ENCODE measurements at places on chromosomes 1 and 21. TPM values are rescaled to one million over a fixed set of nuclear protein-coding genes. Genes with fewer than 3 reads are reported as not detected.
A peak's percentile ranks its signal among the peaks of the same experiment; 100 is the strongest.

- H3K4me3 ChIP-seq = no peak overlapping the region
- no peaks in the 10 kb centered on the region for H3K27me3 ChIP-seq
- peaks cover 5% of the 10 kb centered on the region for H3K36me3 ChIP-seq
- peak; percentile 84 for DNase-seq
Measured at GRCh38 chr1:64864018-64864940, 102.1 kb downstream of the JAK1 start.

- H3K4me3 ChIP-seq = no peak overlapping the region
- H3K27ac ChIP-seq = no peak overlapping the region
- DNase-seq = no peak
- peaks cover 4% of the 10 kb centered on the region for H3K4me1 ChIP-seq
Measured at GRCh38 chr1:197973206-197973605, 56.0 kb downstream of the LHX9 start.

GRCh38 chr21:26800970-26801431 lies 44.2 kb downstream of the ADAMTS1 start:
- H3K36me3 ChIP-seq = no peaks in the 10 kb centered on the region
- H3K4me1 ChIP-seq = peaks cover 23% of the 10 kb centered on the region
- DNase-seq = no peak
- H3K27me3 ChIP-seq = no peaks in the 10 kb centered on the region

DNA sequence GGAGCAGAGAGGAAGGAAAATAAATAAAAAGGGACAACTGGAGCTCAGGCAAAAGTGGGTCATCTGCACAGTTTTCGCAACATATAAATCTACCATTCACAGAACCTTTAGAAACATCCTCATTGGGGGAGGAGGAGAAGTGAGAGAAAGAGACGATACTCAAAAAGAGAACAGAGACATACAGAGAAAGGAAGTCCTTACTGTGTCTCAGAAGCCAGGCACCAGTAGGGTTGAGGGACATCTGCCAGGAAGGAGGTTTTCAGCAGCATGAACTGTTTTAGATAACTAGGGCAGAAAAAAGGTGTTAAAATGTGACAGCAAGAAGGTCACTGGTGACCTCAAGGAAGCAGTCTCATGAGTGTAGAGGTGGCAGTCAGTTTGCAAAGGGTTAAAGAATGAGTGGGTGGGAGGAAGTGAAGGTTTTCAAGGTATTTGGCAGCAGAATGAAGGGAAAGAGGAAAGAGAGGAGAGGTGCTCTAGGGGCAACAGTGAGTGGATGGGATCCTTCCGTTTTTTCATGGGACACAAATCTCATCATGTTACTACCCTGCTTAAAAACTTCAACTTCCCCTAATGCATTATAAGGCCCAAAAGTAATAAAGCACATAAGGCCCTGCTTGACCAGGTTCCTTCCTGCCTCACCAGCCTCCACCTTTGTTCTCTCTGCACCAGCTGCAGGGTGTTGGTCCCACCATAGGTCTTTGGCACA lies 9.5 kb downstream of the JAK1 start:
- no peaks in the 10 kb centered on the region for H3K27me3 ChIP-seq
- no peak for DNase-seq
- peaks cover 13% of the 10 kb centered on the region for H3K4me1 ChIP-seq
- H3K36me3 ChIP-seq = no peaks in the 10 kb centered on the region
- no peak overlapping the region for H3K4me3 ChIP-seq
- H3K27ac ChIP-seq = no peak overlapping the region

DNA sequence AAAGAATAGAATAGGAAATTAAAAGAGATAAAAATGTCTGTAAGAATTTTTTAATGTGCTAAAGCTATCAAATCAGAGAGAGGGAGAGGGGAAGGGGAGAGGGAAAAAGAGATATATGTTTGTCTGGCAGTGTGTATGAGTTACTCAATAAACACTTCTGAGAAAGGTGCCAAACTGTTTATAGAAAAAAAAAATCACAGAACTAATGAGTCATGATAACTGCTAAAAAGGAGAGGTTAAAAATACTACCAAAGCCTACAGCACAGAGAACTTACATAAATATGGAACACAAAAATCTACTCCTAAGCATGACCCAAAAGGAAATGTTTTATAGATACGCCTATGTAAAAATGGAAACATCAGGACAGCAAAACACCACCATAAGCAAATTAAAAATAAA lies 45.4 kb downstream of the SELENOF start:
- H3K36me3 ChIP-seq = 0 out of 2 replicates have a peak, but pooled peaks cover under 1% of the 10 kb centered on the region
- peaks cover 21% of the 10 kb centered on the region for H3K4me1 ChIP-seq
- no peak for DNase-seq
- H3K4me3 ChIP-seq = no peak overlapping the region
- H3K27ac ChIP-seq = no peak overlapping the region

DNA sequence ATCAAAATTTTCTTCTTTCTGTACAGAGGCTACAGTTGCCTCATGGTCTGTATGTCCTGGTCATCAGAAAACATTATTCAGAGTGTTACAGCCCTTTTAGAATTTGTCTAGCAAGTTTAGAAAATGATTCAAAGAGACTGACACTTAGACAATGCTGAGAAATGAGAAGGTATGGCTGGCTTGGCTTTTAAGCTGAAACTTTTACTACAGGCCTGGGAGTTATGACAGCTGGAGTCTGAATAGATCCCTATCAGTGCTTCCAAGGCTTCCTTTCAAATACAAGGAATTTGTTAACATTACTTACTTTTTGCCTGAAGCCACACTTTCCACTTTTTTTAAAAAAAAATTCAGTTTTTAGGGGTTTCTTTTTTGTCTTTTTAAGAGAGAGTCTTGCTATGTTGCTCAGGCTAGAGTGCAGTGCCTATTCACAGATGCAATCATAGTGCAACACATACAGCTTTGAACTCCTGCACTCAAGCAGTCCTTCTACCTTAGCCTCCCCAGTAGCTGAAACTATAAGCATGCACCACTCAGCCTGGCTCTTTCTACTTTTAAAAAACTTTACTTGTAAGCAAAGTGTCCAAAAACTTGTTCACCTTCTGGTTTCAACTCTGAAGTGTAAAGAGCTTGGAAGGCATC lies 10.5 kb upstream of the COP1 start:
- DNase-seq = no peak
- no peaks in the 10 kb centered on the region for H3K4me1 ChIP-seq
- no peak overlapping the region for H3K4me3 ChIP-seq
- no peak overlapping the region for H3K27ac ChIP-seq
- H3K27me3 ChIP-seq = no peaks in the 10 kb centered on the region
- no peaks in the 10 kb centered on the region for H3K36me3 ChIP-seq

DNA sequence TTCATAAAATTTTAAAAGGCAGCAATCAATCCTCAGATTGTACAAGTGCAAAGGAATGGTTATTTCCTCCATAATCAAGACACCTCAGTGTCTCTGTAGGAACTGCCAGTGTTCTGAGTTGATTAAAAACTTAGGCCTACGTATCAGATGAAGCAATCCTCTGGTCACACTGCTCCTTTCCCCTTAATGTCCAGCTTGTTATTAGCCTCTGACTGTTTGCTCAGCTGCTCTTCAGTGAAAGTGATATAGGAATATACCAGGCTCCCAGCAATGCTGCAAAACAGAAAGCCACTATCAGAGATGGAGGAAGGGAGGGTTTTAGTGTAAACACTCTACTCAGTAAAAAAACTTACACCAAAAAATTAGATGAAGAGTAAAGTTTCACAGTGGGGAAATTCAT lies 49.8 kb downstream of the SLC35D1 start:
- H3K36me3 ChIP-seq = no peaks in the 10 kb centered on the region
- no peak for DNase-seq
- H3K4me3 ChIP-seq = no peak overlapping the region
- H3K27ac ChIP-seq = no peak overlapping the region

DNA sequence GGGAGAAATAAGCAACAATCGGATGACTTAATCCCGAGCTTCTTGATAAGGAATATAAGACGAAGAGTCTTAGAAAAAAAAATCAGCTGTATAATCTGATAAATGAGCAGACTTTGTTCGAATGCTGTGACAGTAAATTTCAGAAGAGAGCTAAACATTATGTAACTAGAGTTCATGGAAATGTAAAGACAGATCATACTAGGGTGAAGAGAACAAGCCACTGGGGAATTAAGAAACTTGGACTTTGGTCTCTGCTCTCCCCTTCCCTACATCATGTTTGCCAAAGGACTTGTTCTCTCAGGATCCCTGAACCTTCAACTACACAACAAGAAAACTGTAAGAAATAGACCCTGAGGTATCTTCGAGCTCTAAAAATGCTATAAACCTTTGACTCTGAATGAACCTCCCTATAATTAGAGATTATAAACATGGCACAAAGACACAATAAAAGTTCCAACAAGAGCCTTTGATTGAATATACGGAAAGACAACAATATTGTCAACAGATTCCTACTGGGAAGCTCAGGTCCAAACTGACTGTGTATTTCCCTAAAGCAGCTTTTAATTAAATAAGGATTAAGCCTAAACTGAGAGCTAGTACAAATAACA lies 27.5 kb downstream of the FRRS1 start:
- H3K4me1 ChIP-seq = no peaks in the 10 kb centered on the region
- H3K27me3 ChIP-seq = no peaks in the 10 kb centered on the region
- no peak for DNase-seq
- peaks cover 21% of the 10 kb centered on the region for H3K36me3 ChIP-seq
- H3K27ac ChIP-seq = no peak overlapping the region

DNA sequence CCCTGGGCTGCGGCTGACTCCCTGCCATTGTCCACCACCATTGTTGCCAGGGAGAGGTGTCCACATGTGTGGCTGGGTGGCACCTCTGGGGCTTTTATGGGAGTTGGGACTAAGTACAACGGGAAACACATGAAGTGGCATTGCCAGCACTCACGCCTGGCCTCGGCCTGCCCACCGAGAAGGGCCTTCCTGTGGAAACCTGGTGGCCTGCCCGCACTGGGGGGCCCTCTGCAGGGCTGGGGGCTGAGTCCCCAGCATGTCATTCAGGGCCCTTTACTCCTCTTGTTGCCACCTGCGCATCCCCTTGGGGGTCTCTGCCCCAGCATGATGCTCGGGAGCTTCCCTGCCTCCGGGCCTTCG lies 35.5 kb upstream of the RUNX3 start:
- DNase-seq = no peak
- H3K4me1 ChIP-seq = peaks cover 5% of the 10 kb centered on the region
- no peak overlapping the region for H3K27ac ChIP-seq
- H3K27me3 ChIP-seq = no peaks in the 10 kb centered on the region
- H3K4me3 ChIP-seq = no peak overlapping the region

- no peaks in the 10 kb centered on the region for H3K27me3 ChIP-seq
- H3K27ac ChIP-seq = no peak overlapping the region
- no peaks in the 10 kb centered on the region for H3K4me1 ChIP-seq
Measured at GRCh38 chr21:29056005-29056404, 17.4 kb downstream of the CCT8 start.

GRCh38 chr21:36430841-36431240 lies 45.6 kb downstream of the CHAF1B start:
- DNase-seq = no peak
- no peaks in the 10 kb centered on the region for H3K27me3 ChIP-seq

- no peak overlapping the region for H3K4me3 ChIP-seq
- no peak for DNase-seq
- H3K36me3 ChIP-seq = no peaks in the 10 kb centered on the region
- H3K4me1 ChIP-seq = no peaks in the 10 kb centered on the region
Measured at GRCh38 chr1:50106095-50106761, 2.5 kb upstream of the ELAVL4 start.

GRCh38 chr21:39180429-39181019 lies 2.7 kb downstream of the PSMG1 start:
- H3K36me3 ChIP-seq = peaks cover 34% of the 10 kb centered on the region
- peaks cover 18% of the 10 kb centered on the region for H3K4me1 ChIP-seq
- peak overlapping the region; percentile 7 for H3K4me3 ChIP-seq
- no peak overlapping the region for H3K27ac ChIP-seq

DNA sequence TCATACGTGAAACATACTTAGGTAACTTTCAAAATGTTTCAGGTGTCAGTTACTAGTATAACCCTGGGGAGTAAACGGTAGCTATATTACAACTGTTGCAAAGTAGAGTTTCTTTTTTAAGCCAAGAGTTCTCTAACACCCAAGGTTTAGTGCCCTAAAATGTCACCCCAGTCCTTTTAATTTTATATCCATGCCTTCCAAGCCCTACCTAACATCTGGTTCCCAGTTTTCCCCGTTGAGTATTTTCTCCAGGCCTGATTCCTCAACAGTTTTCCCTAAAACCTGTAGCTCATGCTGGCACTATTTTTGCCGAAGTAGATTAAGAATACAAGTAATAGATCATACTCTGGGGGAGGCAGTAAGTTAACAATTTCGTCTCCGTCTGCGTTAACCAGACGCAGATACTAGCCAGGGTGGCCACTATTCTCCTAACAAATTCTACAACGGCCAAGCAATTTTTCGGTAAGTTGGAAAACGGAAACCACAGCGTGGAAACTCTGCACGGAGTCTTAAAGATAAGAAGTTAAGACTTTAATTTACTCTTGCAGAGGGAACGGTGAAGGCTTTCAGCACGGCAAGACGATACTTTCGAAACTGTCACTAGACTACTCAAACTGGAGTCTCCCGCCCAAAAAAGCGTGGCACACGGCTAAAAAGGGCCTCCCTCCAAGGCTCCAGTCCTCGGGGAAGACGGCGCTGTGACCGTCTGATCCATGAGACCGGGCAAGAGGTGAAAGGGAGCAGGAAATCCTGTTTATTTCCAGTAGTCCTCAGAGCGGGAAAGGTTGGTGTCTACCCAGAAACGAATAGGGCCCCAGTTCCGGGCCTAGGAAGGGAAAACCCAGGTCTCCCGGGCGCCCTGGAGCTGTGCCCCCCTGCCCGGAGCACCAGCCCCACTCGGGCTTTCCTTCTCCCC lies 945 bp downstream of the SRSF4 start:
- H3K27ac ChIP-seq = peak overlapping the region; percentile 91

DNA sequence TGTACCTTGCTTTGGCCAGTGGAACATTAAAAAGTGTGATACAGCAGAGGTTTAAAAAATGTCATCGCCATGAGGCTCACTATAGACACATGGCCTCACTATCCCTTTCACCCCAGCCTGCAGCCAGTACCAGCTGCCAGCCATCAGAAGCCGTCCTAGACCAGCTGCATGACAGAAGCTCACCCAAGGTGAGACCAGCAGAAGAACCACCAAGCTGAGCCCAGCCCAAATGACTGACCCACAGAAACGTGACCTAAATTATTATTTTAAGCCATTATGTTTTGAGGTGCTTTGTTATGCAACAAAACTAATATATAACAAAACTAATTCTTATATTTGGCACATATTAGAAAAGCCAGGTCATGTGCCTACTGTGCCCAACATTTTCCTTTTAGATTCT lies 91.1 kb downstream of the KCNN3 start:
- DNase-seq = no peak
- no peaks in the 10 kb centered on the region for H3K36me3 ChIP-seq
- no peak overlapping the region for H3K27ac ChIP-seq
- H3K4me1 ChIP-seq = no peaks in the 10 kb centered on the region
- peaks cover 59% of the 10 kb centered on the region for H3K27me3 ChIP-seq

GRCh38 chr1:25819491-25820246 lies at the start of gene MTFR1L:
Gene MTFR1L, plus strand, starts transcription at chr1:25819954. Its CDS starts 3,151 bp downstream, at chr1:25823105.
- DNase-seq = peak; percentile 72
- H3K4me1 ChIP-seq = peaks cover 23% of the 10 kb centered on the region
- H3K27ac ChIP-seq = peak within 1 kb of the TSS; percentile 41
- H3K4me3 ChIP-seq = peak within 1 kb of the TSS; percentile 93

GRCh38 chr21:41668686-41669532 lies 97.9 kb downstream of the RIPK4 start:
- DNase-seq = no peak
- H3K27ac ChIP-seq = no peak overlapping the region
- peaks cover 27% of the 10 kb centered on the region for H3K4me1 ChIP-seq
- no peaks in the 10 kb centered on the region for H3K27me3 ChIP-seq

The ATPAF1 gene
- total RNA-seq = 83.7 TPM

The ZNF648 gene
- total RNA-seq = not detected
